ENCODE measurements at places on chromosomes 5 and 9. TPM values are rescaled to one million over a fixed set of nuclear protein-coding genes. Genes with fewer than 3 reads are reported as not detected.
A peak's percentile ranks its signal among the peaks of the same experiment; 100 is the strongest.

PAIP2 gene
- total RNA-seq: 26.7 TPM

C9orf85 gene
- 6.9 TPM for total RNA-seq

DNA sequence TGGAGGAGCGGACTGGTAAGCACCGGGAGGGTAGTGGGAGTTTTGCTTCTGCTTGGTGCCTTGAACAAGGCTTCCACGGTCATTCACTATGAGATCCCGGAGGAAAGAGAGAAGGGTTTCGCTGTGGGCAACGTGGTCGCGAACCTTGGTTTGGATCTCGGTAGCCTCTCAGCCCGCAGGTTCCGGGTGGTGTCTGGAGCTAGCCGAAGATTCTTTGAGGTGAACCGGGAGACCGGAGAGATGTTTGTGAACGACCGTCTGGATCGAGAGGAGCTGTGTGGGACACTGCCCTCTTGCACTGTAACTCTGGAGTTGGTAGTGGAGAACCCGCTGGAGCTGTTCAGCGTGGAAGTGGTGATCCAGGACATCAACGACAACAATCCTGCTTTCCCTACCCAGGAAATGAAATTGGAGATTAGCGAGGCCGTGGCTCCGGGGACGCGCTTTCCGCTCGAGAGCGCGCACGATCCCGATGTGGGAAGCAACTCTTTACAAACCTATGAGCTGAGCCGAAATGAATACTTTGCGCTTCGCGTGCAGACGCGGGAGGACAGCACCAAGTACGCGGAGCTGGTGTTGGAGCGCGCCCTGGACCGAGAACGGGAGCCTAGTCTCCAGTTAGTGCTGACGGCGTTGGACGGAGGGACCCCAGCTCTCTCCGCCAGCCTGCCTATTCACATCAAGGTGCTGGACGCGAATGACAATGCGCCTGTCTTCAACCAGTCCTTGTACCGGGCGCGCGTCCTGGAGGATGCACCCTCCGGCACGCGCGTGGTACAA, 556 bp downstream of the PCDHGC3 start:
- no peaks in the 10 kb centered on the region for H3K4me1 ChIP-seq
- H3K27me3 ChIP-seq: no peaks in the 10 kb centered on the region
- peak overlapping the region; percentile 85 for H3K27ac ChIP-seq

DNA sequence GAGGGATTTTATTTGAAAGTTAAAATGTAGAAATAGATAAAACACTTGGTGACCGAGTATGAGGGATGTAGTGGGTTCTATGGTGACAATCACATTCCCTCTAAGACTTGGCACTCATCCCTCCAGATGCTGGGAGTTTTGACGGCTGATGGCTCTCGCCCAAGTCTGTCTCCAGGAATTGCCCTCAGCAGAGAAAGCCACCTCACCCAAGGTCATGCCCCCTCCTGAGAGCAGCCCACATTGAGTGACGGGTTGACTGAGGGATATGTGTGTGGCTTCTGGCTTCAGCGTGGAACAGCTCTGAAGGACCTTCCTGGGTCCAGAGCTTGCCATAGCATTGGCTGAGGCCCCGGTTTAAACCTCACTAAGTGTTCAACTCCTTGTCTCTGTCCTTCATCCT, 19.4 kb downstream of the CAVIN4 start:
- no peaks in the 10 kb centered on the region for H3K4me1 ChIP-seq
- no peak for DNase-seq
- no peaks in the 10 kb centered on the region for H3K36me3 ChIP-seq
- no peak overlapping the region for H3K27ac ChIP-seq
- no peak overlapping the region for H3K4me3 ChIP-seq
- no peaks in the 10 kb centered on the region for H3K27me3 ChIP-seq

DNA sequence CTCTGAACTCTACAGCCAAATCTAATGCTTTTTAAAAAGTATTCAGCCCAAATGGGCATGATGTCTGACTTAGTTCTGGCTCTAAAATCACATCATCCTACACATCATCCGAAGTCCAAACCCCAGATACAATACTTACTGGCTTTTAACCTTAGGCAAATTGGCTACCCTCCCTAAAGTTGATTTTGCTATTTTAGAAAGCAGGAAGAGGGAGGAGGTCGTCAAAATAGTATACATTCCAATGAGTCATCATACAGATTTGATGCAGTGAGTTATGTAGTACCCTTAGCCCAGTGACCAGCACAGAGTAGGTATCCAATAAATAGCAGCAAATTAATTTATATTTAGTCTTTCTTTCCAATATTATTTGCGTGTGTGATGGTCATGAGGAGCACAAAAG, 582.0 kb upstream of the TUSC1 start:
- H3K27me3 ChIP-seq: no peaks in the 10 kb centered on the region
- no peak overlapping the region for H3K27ac ChIP-seq
- no peak overlapping the region for H3K4me3 ChIP-seq
- no peaks in the 10 kb centered on the region for H3K4me1 ChIP-seq
- no peaks in the 10 kb centered on the region for H3K36me3 ChIP-seq
- DNase-seq: no peak

DNA sequence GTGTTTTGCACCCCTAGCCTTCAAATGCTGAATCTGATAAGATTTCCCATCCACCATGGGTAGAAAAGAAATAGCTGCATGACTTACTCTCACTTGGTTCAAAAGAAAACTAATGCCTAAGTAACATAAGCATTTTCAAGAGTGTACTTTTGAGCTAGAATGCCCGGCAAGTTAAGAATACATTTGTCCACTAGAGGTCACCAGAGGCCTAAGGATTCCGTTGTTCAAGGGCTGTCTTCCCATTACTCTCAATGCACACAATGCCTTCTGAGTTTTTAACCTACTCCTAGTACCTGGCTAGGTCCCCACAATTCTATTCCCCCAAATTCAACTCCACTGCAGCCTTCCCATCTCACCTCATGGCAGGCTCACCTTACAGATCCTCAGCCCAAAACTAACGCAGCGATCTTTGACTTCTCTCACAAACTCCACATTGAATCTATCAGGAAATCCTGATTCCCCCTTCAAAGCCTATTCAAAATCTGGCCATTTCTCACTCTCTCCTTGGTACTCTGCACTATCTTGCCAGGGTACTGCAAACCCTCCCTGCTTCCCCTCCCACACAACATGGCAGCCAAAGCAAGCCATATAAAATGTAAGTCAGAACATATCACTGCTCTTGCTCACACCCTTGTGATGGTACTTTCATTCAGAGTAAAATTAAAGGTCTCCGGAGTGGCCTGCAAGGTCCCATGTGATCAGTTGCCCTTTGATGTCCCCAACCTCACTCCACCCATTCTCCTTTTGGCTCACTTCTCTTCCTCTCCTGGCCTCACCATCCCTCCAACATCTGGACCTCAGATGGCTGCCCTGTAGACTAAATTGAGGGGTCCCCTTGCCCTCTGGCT, 13.4 kb downstream of the OXCT1 start:
- H3K27me3 ChIP-seq: no peaks in the 10 kb centered on the region
- H3K4me3 ChIP-seq: no peak overlapping the region
- DNase-seq: no peak
- no peak overlapping the region for H3K27ac ChIP-seq
- no peaks in the 10 kb centered on the region for H3K36me3 ChIP-seq

DNA sequence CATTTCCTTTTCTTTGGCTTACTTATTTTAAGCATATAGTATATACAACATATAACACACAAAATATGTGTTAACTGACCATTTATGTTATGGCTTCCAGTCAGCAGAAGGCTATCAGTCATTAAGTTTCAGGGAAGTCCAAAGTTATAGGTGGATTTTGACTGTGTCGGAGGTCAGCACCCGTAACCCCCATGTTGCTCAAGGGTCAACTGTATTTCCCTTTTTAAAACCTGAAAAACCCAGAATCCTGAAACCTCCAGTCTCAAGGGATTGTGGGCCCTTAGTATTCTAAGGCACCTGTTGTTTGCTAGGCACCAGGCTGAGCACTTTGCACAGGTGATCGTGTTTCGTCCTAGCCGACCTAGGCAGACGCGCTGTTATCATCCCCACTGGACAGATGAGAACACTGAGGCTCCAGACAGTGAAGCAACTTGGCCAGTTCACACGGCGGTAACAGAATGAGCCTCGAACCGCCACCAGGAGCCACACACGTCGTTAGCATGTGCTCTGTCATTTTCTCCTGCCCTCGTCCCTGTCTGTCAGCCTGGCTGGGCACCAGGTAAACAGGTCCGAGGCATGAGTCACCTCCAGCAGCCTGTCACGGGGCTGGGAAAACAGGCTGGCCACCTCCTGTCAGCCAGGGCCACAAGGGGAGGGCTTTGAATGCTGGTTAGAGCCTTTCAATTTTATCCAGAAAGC, 39.9 kb downstream of the DUSP1 start:
- no peak overlapping the region for H3K4me3 ChIP-seq
- H3K27me3 ChIP-seq: no peaks in the 10 kb centered on the region
- H3K36me3 ChIP-seq: no peaks in the 10 kb centered on the region
- H3K4me1 ChIP-seq: no peaks in the 10 kb centered on the region
- peak overlapping the region; percentile 86 for H3K27ac ChIP-seq
- DNase-seq: peak; percentile 84

GRCh38 chr5:172207511-172207910, 13.5 kb downstream of the EFCAB9 start:
- H3K4me3 ChIP-seq: no peak overlapping the region
- no peaks in the 10 kb centered on the region for H3K27me3 ChIP-seq
- no peak overlapping the region for H3K27ac ChIP-seq
- H3K4me1 ChIP-seq: no peaks in the 10 kb centered on the region
- H3K36me3 ChIP-seq: no peaks in the 10 kb centered on the region
- DNase-seq: no peak

- H3K27ac ChIP-seq: no peak overlapping the region
- no peak overlapping the region for H3K4me3 ChIP-seq
- H3K4me1 ChIP-seq: peaks cover 18% of the 10 kb centered on the region
- no peaks in the 10 kb centered on the region for H3K27me3 ChIP-seq
- no peak for DNase-seq
- H3K36me3 ChIP-seq: no peaks in the 10 kb centered on the region
These were observed 79.5 kb upstream of the FAM169A start for GRCh38 chr5:74945561-74946165.

DNA sequence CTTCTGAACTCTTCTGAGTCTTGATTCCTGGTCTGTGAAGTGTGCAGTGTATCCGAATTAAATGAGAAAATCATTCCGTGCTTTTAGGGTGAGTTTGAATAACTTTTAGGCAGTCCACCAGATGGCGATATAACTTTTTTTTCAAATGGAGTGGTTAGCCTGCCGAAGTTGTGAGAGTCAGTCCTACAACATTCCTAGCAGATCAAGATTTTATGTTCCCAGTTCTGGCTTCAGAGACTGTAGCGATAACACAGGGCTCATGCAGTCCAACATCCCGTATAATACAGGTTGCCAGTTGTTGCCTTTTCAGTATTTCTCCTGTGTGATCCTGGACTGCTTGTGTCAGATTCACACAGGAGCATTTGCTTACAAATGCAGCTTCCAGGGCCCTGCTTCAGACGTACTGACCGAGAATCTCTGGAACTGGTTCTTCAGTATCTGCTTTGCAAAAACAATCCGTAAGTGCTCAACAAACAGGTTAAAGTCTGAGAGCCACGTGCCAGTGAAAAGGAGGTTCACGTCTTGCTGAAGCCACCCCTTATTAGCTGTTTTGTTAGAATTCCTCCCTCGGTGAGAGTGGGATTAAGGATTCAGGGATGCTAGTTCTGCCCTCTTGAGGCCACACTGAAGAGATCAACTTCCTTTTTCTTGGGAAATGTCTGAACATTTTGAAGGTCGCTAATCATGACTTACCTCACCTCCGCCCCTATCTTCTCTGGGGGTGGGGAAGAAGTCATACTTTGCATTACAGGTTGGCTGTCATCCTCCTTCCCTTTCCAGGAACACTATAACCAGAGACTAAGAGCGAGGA, 22.8 kb downstream of the SMIM3 start:
- DNase-seq: no peak
- no peaks in the 10 kb centered on the region for H3K4me1 ChIP-seq
- H3K27ac ChIP-seq: peak overlapping the region; percentile 30
- H3K27me3 ChIP-seq: no peaks in the 10 kb centered on the region
- no peak overlapping the region for H3K4me3 ChIP-seq

DNA sequence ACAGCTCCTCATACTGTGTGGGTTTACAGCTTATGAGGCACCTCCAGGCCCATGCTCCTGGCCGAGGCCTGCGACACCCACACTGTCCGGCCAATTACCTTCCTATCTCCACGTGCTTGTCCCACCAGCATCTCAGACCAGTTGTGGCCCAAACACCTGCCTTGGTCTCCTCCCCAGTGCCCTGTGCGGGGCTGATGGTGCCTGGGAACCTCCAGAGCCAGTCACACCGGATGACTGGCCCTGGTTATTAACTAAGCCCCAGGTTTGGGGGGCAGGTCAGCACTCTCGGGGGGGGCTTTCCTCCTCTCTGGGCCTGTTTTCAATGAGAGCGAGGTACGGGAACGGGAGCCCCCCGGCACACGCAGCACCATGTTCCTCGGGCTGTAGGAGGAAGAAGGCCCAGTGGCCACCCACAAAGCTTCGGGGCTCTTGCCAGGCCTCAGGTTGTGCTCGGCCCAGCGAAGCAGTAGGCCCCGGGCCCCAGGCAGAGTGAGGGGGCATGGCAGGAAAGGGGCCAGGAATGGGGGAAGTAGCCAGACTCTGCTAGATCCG, 76.0 kb upstream of the PHYKPL start:
- no peaks in the 10 kb centered on the region for H3K4me1 ChIP-seq
- H3K4me3 ChIP-seq: no peak overlapping the region
- no peak overlapping the region for H3K27ac ChIP-seq
- no peaks in the 10 kb centered on the region for H3K36me3 ChIP-seq
- DNase-seq: peak; percentile 39

Data from pancreas (tissue), 10 donors.